Panc1 (cell line): ENCODE measurements at places on chromosomes 6 and 20. TPM values are rescaled to one million over a fixed set of nuclear protein-coding genes. Genes with fewer than 3 reads are reported as not detected.

DNA sequence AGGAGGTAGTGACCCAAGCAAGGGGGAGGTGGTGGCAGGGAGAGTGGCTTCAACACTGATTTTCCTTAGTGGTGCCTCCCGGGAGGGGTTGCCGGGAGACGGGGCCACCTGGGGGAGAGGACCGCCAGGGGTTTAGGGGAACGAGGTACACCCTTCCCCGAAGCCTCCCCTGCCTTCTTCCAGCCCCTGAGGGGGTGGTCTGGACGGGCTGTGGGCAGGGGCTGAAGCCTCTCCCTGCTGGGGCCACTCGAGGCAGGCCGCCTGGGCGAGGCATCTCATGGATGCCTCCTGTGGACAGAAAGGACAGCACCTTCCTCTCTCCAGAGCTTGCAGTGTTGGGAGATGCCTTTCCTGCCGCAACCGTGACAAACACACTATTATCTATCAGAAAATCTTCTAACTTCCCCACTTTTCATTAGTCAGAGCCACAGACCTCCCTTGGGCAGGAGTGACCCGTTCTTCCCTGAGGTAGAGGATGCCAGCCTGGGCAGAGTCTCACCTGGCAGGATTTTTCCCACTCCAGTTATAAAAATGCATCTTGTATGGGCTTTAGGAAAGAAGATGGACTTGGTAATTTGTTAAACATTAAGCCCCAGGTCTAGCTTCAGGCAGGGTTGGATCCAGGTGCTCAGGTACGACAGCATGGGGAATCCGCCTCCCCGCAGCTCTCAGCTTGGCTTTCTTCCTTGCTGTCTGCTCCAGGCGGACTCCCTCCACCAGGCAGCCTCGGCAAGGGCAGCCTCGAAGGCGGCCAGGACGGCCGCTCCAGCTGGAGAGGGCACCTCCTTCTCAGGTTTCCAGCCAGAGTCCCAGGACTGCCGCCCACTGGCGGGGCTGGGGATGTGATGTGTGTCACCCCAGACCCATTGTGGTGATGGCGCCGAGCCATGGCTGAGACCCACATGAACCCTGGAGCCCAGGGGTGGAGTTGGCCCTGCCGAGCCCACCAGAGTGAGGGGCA is 11.0 kb downstream of the HRH3 start:
- DNase-seq = no peak

DNA sequence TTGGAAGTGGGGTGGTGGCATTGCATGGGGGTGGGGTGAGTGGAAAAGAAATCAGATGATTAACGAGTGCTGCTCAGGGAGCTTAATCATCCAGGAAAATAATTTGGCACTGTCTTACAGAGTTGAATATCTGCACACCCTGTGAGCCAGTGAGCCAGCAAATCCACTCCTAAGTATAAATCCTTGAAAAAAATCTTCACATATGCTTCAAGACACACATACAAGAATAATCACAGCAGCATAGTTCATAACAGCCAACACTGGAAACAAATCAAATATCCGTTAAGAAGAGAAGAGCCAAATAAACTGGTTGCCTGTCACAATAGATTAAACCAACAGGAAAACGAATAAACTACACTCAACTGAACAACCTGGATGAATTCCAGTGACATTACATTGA is 62.8 kb downstream of the SAMD3 start:
- no peak for DNase-seq

GRCh38 chr20:46378412-46379009 is 27.9 kb downstream of the ELMO2 start:
- no peak for DNase-seq

TBCC gene
- 25.7 TPM for total RNA-seq

- no peak for DNase-seq
Observed at GRCh38 chr6:145241039-145241438, 494.3 kb downstream of the EPM2A start.

DNA sequence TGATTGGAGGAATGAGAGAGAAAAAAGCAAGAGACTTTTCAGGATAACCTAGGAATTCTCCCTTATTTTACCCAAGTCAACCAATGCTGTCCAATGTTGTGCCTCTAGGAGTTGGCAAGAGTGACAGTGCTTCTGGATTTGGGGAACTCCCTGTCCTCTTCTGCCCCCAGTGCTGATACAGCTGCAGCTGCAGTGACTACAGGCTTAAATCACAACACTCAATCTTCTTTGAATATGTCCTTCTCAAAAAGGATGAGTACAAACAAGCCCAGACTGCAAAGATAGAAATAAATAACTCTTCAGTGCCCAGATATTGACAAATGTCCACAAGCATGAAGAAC is 141.0 kb upstream of the COL21A1 start:
- no peak for DNase-seq

DNA sequence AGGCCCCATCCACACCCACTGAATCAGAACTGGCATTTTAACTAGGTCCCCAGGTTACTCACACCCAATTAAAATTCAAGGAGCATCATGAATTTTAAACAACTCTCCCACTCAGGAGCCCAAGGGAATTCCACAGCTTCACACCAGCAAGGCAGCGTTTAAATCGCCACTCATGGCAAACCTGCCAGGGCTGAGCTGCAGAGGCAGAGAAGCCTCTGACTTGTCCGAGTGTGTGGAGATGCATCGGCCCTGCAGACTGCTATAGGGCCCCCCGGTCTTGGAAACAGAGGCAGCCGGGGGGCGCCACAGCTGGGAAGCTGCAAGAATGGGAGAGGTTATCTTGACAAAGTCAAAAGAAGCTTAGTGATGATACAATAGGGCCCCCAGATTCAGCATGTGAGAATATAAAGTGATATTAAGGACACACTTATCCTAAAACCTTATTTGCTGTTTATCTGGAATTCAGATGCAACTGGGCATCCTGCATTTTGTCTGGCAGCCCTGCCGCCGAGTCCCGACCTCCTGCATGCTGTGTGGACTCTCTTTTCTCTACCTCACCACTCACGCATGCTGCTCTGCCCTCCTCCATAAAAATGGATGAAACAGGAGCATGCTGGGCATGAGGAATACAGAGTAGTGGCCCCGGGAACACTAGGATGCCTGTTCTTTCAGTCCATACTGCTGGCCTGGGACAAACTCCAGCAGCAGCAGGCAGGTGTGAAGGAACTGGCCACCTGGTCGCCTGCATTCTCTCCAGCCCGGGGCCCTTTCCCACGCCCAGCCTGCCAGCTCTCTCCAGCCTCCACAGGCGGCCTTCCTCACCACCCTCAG is 126.1 kb downstream of the PXDC1 start:
- DNase-seq = no peak
